Stimulated activated naive CD8-positive, alpha-beta T cell treated with anti-CD3 and anti-CD28 coated beads, Interleukin-15, amount 100 ng/mL, for 72 hours (primary cell): ENCODE measurements at places on chromosomes 16 and 17.

- DNase-seq: peak; percentile 28
These were observed 45.6 kb upstream of the MEAK7 start for GRCh38 chr16:84550096-84550495.

DNA sequence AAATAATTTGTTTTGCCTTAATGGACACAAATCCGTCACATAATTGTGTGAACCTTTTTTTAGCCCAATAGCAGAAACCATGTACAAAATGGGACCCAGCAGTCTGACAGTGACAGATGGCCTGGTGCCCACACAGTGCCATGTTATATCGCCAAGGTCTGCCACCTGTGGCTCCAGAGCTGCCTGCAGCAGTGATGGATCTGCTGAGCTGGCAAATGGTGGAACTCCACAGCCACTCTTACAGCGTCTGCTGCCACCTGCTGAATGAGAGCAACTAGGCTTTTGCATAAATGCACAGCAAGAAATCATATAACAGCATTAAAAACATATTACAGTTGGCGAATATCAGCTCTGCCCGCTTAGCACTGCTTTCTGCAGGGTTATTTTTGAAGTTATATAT is 59.4 kb downstream of the NUP93 start:
- no peak for DNase-seq

- DNase-seq: no peak
These were observed 24.1 kb upstream of the ADORA2B start for GRCh38 chr17:15920758-15921239.

DNA sequence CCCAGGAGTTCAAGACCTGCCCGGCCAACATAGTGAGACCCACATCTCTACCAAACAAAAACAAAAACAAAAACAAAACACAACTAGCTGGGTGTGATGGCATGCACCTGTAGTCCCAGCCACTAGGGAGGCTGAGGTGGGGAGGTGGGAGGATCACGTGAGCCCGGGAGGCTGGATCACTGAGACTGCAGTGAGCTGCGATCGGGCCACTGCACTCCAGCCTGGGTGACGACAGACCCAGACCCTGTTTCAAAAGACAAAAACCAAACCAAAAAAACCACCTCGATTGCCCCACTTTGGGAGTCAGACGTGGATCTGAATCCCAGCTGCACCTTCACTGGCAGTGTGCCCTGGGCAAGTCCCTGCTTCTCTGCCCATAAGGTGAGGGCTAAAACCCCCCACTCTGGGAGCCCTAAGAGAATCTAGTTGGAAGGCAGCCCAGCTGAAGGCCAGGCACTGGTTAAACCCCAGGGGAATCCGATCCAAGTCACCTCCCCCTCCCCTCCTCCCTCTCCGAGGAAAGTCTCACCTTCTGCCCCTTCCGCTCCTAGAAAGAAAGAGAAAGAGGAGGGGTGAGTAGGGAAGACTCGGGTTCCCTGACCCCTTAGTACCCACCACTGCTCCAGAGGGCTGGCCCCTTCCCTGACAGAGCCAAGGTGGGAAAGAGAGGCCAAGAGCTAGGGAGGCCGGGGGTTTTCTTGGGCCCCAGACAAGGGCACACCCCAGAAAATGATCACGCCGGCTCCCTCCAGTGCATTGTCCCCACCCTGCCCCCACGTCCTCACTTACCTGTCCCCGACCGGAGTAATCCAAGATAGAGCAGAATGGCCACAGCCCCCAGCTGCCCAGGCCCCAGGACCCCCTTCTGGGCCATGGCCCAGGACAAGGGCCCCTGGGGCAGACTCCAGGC is 647 bp downstream of the PRSS8 start:
- no peak for DNase-seq

DNA sequence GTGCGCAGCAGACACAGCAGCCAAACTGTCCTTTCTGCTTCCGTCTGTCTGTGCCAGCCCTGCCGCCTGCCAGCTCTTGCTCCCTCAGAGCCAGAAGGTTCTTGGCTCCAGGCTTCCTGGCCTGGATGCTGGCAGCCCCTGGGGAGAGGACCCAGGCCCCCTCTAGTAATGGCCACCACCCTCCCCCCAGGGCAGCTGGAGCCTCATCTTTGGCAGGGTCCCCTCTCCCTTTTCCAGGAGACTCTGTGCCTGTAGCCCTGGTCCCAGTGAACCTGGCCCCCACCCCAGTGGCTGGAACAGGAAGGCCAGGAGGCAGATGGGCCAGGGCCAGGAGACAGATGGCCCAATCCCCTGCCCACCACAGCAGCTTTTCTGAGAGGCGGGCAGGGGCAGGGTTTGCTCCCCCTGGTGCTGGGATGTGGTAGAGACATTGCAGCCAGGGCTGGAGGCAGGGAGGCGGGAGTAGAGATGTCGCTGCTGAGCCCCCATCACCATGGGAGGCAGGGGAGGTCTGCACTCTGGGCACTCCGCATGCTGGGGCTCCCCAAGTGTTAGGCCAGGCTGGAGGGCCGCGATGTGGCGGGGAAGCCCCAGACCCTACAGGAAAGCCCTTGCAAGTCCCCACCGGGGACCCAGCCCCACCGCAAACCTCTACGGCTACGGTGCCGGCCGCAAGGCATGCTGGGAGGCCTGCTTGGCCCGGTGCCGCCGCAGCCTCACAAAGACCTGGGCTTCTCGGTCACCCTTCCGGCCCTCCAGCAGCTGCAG is 16.7 kb downstream of the UNC13D start:
- DNase-seq: peak; percentile 73

- no peak for DNase-seq
These were observed 117.9 kb upstream of the TNRC6C start for GRCh38 chr17:77840513-77841165.

GRCh38 chr17:80812362-80813088 is 179.1 kb upstream of the CHMP6 start:
- no peak for DNase-seq

DNA sequence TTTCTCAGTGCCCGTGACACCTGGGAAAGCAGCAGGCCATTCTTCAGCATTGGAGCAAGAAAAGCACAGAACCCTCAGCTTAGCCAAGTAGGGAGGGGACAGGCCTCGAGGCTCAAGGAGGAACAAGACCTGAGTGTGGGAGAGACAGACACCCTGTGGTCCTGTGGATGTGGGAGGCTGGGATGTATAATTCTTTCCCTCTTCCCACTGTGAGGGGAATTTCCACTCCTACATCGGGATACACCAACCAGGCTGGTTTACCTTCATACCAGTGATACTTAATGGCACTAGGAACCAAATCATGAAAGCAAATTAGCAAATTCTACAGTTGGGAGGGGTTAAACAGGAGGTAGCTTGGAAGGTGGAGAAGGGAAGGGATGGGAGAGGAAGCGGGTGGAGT is 41.7 kb downstream of the LYRM1 start:
- DNase-seq: no peak

DNA sequence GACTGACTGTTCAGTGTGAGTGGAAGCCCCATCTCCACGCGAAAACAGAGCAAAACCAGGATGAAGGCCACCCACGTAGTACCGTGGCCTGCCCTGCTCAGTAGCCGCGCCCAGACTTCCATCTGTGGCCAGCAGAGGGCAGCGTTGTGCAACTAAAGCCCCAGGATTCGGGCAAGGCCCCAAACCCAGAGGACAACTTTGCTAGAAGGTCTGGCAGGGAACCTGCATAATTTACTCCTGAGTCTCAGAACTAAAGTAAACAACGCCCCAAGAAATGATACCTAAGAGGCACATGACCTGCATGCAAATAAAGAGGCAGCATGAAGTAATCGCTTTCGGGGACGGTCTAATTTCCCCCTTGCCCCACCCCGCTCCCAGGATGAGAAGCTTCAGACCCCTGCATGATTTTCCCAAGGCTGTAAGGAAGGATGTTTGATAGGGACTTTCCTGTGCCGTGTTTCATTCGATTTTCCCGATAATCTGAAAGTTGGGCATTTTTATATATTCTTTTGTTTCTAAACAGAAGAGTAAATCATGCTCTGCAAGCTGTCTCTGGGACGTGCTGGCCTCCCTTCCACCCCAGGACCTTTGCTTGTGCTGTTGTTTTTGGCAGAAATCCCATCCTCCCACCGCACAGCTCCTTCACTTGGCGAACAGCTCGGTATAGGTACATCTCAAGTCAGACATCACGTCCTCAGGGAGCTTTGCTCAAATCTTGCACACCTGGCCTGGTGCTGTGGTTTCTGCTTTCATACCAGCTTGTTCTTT is 18.6 kb downstream of the HSBP1 start:
- peak; percentile 77 for DNase-seq

DNA sequence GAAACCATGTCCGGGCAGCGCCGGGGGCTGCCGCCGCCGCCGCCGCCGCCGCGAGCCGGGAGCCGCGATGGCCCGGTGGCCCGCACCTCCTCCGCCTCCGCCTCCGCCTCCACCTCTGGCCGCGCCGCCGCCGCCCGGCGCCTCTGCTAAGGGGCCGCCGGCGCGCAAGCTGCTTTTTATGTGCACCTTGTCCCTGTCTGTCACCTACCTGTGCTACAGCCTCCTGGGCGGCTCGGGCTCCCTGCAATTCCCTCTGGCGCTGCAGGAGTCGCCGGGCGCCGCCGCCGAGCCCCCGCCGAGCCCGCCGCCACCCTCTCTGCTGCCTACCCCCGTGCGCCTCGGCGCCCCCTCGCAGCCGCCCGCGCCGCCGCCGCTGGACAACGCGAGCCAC is 587 bp downstream of the HS3ST4 start:
- no peak for DNase-seq

DNA sequence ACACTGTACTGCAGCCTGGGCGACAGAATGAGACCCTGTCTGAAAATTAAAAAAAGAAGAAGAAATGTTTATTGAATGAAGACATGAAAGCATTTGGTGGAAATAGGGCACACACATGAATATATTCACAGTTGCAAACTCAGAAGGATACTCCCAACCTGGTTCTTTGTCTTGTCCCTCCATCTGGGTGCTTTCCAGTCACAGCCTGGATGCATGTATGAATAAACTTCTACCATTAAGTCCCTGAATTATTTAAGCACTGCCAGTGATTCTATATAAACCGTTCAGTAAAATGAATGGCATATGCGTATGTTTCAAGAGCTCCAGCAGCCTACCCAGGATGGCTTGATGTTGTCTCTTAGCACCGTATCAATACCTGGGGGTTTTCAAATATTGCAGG is 591.1 kb downstream of the WWOX start:
- DNase-seq: no peak

- no peak for DNase-seq
These were observed 21.5 kb downstream of the C16orf82 start for GRCh38 chr16:27088216-27088615.

DNA sequence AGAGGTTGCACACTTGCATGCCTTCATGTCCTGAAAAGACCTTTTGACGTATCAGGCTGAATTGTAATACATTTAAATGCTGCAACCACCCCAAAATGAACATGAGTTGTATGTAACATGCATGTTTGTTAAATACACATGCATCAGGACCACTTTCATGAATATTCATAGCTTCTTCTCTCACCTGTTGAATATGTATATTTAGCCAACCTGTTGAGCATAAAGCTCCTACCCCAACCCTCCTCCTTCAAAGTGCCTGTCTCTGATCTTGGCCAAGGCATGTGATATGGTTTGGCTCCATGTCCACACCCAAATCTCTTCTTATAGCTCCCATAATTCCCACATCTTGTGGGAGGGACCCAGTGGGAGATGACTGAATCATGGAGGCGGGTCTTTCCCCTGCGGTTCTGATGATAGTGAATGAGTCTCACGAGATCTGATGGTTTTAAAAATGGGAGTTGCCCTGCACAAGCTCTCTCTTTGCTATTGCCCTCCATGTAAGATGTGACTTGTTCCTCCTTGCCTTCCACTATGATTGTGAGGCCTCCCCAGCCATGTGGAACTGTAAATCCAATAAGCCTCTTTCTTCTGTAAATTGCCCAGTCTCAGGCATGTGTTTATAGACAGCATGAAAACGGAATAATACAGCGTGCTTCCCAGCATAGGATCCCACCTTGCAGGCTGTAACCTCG is 3.8 kb upstream of the CRYM start:
- no peak for DNase-seq

DNA sequence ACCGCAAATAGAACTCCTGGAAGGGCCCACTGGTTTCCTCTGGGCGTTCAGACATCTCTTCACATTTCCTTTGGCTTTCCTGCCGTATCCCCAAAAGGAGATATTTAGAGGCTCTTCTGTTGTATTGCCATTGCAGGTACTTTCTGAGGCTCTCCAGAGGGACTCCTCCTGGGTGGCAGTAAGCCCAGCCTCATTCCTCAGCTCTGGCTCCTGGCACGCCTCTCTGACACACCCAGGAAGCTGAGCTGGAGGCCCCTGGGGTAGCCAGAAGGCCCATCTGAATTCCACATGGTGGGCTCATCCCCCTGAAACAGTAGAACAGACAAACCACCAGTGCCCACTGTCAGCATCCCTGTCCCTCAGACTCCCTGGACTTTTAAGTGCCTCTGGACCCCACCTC is 206.7 kb downstream of the PARN start:
- DNase-seq: no peak

DNA sequence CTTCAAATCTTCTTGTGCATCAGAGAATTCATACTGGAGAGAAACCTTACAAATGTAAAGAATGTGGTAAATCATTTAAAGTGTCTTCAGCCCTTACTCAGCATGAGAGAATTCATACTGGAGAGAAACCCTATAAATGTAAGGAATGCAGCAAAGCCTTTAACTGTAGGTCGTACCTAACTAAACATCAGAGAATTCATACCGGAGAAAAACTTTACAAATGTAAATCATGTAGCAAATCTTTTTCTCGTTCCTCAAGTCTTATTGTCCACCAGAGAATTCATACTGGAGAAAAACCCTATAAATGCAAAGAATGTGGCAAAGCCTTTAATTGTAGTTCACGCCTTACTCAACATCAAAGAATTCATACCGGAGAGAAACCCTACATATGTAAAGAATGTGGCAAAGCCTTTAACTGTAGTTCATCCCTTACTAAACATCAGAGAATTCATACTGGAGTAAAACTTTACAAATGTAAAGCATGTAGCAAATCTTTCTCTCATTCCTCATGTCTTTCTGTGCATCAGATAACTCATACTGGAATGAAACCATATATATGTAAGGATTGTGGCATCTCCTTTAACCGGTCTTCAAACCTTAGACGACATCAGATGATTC is 118.5 kb upstream of the ZNF267 start:
- DNase-seq: no peak

DNA sequence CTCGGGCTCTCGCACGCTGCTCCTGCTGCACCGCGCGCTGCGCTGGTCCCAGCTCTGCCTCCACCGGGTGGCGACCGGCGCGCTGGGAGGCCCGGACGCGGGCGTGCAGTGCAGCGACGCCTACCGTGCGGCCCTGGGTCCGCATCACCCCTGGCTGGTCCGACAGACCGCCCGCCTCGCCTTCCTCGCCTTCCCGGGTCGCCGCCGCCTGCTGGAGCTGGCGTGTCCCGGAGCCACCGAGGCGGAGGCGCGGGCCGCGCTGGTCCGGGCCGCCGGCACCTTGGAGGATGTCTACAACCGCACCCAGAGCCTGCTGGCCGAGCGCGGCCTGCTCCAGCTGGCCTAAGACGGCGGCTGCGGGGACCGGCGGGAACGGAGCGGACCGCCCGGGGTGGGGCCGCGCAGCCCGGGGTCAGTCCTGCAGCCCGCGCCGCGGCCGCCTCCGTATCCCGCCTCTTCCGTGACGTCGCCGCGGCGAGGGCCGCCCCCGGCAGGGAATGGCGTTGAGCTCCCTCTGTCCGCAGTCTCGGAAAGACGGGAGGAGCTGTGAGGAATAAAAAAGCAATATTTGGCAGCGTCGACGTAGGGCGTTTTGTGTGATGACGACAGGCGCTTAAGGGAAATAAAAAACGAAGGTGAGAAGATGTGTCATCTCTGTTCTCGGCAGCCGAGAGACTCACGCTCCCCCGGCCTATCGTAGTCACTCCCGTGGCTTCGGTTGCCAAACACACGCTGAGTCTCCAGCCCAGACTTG is 1.4 kb downstream of the GLTPD2 start:
- peak; percentile 89 for DNase-seq
